Mesothelial cell of epicardium (in vitro differentiated cells): ENCODE measurements at places on chromosomes 1 and 21. TPM values are rescaled to one million over a fixed set of nuclear protein-coding genes. Genes with fewer than 3 reads are reported as not detected.

DNA sequence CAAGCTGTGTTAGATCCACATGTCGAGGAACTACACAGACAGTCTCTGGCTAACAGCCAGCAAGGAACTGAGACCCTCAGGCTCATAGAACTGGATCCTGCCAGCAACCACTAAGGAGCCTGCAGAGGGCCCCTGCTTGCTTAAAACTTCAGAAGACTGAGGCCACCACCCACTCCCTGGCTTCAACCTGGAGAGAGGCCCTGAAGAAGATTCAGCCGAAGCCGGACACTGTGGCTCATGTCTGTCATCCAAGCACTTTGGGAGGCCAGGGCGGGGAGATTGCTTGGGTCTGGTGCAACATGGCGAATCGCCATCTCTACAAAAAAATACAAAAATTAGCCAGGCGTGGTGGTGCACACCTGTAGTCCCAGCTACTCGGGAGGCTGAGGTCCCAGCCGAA is 92.6 kb upstream of the TMPRSS2 start:
- no peak overlapping the region for H3K4me3 ChIP-seq
- no peak overlapping the region for H3K27ac ChIP-seq
- H3K4me1 ChIP-seq: peaks cover 12% of the 10 kb centered on the region
- H3K36me3 ChIP-seq: no peaks in the 10 kb centered on the region
- no peak for DNase-seq

DNA sequence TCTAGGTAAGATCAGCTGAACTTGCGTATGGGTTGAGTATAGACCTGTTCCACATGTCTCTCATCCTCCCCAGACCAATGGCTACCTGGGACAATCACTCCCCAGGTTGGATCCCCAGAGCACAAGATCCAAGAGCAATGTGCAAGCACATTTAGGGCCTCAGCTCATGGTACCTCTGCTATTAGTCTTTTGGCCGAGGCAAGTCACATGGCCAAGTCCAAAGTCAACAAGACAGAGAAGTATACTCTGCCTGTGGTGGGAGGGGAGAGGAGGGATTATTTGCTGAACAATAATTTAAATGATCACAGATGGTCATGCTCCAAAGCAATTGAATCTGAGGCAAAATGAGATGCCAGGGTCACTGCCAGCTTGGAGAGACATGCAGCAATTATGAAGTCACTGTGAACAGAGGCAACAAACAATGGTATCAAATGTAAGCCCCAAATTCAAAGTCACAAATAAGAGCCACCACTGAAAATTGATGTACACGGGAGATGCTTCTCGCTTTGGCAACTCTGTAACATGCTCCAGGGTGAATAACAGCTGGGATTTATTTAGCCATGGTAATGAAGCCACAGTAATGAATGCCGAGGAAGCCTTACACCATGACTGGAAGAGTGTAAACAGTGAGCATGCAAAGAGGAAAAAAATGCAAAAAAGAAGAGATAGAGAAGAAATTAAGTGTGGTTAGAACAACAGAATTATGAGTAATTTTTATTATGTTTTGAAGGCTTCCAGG is 149.1 kb downstream of the ZNF281 start:
- H3K4me1 ChIP-seq: peaks cover 9% of the 10 kb centered on the region
- DNase-seq: no peak
- H3K27ac ChIP-seq: no peak overlapping the region
- no peak overlapping the region for H3K4me3 ChIP-seq

DNA sequence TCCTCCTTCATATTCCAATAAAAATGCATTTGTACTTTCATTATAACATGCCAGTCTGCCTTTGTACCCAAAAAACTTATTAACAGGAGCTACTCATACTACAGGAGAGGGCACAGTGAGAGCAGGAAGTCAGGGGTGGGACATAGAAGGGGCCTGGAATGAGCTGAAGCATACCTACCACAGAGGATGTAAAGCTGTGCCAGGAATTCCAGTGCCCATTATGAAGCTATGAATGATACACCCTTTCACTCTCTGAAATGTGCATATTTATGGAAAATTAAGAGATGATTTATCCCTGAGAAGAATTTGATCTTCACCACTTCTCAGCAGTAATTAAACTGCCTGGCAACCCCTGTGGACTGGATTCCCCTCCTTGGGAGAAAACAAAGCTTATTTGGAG is 65.8 kb downstream of the ATP5PO start:
- peaks cover 7% of the 10 kb centered on the region for H3K36me3 ChIP-seq
- H3K27me3 ChIP-seq: no peaks in the 10 kb centered on the region
- peak overlapping the region; percentile 17 for H3K27ac ChIP-seq
- DNase-seq: no peak

- no peak for DNase-seq
- no peaks in the 10 kb centered on the region for H3K4me1 ChIP-seq
- no peaks in the 10 kb centered on the region for H3K36me3 ChIP-seq
- H3K27me3 ChIP-seq: no peaks in the 10 kb centered on the region
Measured at GRCh38 chr1:69029649-69030048, 532.8 kb upstream of the DEPDC1 start.

- DNase-seq: no peak
- H3K4me3 ChIP-seq: no peak overlapping the region
- no peak overlapping the region for H3K27ac ChIP-seq
- H3K4me1 ChIP-seq: no peaks in the 10 kb centered on the region
- H3K27me3 ChIP-seq: peaks cover 25% of the 10 kb centered on the region
Measured at GRCh38 chr1:147904726-147905125, 2.1 kb downstream of the GJA8 start.

GRCh38 chr1:39105841-39106765 is 80.0 kb downstream of the NDUFS5 start:
- H3K4me3 ChIP-seq: no peak overlapping the region
- no peak for DNase-seq
- peak overlapping the region; percentile 97 for H3K27ac ChIP-seq
- H3K4me1 ChIP-seq: peaks cover 40% of the 10 kb centered on the region
- H3K36me3 ChIP-seq: no peaks in the 10 kb centered on the region

DNA sequence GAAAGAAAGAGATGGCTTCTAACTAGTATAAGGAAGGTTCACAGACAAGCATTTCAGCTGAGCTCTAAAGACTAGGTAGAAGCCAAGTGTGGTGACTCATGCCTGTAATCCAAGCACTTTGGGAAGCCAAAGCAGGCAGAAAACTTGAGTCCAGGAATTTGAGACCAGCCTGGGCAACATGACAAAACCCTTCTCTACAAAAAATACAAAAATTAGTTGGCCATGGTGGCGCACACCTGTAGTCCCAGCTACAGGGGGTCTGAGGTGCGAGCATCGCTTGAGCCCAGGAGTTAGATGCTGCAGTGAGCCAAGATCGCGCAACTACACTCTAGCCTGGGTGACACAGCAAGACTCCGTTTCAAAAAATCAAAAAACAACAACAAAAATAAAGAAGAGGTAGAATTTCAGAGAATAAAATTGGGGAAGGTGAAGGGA is 27.8 kb downstream of the FBXO42 start:
- H3K27me3 ChIP-seq: no peaks in the 10 kb centered on the region
- no peak for DNase-seq
- no peak overlapping the region for H3K4me3 ChIP-seq
- H3K36me3 ChIP-seq: peaks cover 4% of the 10 kb centered on the region
- H3K27ac ChIP-seq: no peak overlapping the region

The INSRR gene
- total RNA-seq: 0.45 to 0.66 TPM (median 0.51 TPM) in 3 replicates

The PCBP3 gene
- total RNA-seq: 5.0 to 5.4 TPM (median 5.1 TPM) in 3 replicates

The OR2T29 gene
- not detected in 3 replicates for total RNA-seq

The PLXNA2 gene
- total RNA-seq: 13.2 to 16.5 TPM (median 14.7 TPM) in 3 replicates

The LCE5A gene
- total RNA-seq: not detected in 3 replicates
